Kidney epithelial cell (primary cell): ENCODE measurements at places on chromosomes 5 and 9.

DNA sequence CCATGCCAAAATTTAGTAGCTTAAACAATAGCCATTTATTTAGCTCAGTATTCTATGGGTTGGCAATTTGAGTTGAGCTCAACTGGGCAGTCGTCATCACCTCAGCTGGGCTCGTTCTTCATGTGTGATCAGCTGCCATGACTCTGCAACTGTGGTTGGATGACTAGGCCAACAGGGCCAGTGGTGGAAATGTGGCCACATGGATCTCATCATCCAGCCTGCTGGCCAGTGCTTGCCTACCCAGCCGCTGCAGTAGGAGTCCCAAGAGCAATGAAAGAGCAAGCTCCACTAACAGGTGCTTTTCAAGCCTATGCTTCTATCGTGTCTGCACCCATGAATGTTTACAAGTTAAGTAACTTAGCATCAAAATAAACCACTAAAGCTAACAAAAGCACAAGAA is 158.0 kb downstream of the ATPSCKMT start:
- no peak for DNase-seq

DNA sequence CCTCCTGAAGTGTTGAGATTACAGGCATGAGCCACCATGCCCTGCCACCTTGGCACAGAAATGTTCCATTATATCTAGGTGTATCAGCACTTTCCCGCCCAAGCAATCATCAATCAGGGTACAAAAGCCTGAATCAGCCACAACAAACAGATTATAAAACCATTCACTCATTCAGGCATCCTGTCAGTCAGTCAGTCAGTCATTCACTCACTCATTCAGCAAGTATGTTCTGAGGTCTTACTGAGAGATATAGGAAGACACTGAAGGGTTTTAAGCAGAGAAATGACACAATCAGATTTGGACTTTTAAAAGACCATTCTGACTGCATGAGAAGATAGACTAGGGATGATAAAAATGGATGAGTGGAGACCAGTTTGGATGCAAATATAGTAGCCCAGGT is 13.1 kb downstream of the PSMD5 start:
- DNase-seq, result no peak

DNA sequence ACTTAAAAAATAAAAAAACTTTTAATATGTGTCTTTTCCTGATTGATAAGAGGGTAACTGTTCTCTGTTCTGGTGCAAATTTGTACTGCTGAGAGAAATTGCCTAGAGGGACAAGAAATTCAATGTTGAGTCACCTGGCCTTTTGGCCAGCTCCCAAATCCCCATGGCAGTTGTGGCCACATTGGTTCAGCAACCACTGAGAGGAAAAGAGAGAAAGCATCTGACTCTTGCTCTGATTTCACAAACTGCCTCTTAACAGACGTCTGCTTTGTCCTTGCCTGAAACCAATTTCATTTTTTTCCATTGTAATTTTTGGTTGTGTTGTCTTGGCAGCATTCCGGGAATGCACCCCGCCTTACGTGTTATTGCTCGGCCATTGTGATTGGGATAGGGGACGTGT is 42.4 kb downstream of the NTRK2 start:
- peak; percentile 70 for DNase-seq

GRCh38 chr9:2116073-2116472 is 100.9 kb downstream of the SMARCA2 start:
- no peak for DNase-seq

DNA sequence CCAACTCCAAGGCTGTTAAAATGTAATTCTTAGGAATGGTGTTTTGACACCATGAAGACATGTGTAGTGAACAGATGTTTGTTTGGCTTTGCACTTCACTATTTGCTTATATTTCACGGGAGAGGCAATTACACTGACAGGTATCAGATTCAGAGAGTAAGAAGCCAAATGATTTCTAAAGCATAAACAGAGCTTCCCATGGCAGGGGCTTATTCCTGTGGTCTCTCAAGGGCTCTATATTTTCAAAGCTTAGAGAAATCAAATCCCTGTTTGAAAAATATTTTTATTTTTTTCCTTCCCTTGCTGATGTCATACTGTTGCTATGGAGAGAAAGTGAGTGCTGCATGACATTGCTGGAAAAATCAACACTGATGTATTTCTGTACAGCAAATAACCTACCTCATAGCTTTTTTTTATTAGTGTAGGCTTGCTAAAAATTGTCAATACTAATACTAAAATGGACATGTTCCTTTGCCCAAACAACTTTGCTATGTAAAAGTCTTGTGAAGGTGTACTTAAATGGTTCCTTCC is 161.4 kb downstream of the GIN1 start:
- peak; percentile 26 for DNase-seq

DNA sequence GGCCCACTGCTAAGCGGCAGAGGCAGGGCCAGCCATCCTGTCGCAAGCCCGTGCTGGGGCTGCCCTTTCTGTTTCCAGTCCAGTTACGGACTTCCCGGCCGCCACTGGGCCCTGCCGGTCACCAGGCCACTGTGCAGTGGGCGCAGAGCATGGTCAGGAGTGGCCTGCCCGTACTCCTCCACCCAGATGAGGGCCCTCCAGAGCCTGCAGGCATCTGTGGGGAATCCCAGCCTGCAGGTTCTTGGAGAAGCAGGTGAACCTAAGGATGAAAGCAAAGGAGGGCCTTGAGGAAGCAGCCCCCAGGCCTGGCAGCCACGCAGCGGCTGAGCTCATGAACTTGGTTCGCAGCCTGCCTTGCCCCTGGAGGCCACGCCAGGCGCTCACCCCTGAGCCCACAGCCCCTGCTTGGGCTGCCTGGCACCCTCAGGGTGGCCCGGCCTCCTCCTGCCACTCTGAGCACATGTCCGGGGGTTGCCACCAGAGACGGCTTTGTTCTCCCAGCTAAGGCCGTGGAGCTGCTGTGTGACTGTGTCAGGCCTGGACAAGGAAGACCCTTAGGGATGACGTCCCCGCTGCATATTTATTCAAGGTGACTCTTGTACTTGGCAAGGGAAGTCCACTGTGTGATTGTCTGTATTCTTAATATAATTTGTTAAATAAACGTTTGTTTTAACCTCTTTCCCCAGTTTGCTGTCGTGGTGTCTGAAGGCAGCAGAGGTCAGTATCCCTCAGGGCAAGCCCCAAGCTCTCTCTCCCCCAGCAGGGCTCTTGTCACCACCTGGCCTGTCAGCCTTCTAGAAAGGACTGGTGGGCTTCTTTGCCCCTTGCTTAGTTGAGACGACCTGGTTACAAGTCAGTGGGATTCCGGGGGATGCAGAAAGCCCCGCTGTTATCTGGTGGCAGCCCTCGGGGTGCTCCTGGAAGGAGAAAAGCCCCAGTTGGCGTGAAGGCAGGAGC is 107.1 kb upstream of the LMX1B start:
- DNase-seq, result no peak

- DNase-seq, result no peak
These were observed 54.4 kb downstream of the FBXW11 start for GRCh38 chr5:171952021-171952420.
